ENCODE measurements at places on chromosomes 4 and X. TPM values are rescaled to one million over a fixed set of nuclear protein-coding genes. Genes with fewer than 3 reads are reported as not detected.

GRCh38 chrX:104641176-104641575, 75.2 kb downstream of the IL1RAPL2 start:
- DNase-seq: no peak

DNA sequence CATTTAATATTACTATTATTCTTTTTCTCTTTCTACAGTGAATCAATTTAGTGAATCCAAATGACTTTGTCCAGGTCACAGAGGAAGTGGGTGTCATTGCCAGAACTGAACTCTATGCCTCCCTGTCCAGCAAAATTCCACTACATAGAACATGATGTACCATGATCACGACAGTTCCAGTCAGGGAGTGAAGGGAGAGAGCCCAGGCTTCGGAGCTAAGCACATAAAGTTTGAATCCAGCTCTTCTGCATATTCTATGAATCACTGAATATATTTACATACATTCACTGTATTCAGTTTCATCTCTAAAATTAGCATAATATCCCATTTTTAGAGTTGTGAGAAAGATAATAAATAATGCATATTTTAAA, 17.4 kb downstream of the ARHGEF38 start:
- DNase-seq: no peak

DNA sequence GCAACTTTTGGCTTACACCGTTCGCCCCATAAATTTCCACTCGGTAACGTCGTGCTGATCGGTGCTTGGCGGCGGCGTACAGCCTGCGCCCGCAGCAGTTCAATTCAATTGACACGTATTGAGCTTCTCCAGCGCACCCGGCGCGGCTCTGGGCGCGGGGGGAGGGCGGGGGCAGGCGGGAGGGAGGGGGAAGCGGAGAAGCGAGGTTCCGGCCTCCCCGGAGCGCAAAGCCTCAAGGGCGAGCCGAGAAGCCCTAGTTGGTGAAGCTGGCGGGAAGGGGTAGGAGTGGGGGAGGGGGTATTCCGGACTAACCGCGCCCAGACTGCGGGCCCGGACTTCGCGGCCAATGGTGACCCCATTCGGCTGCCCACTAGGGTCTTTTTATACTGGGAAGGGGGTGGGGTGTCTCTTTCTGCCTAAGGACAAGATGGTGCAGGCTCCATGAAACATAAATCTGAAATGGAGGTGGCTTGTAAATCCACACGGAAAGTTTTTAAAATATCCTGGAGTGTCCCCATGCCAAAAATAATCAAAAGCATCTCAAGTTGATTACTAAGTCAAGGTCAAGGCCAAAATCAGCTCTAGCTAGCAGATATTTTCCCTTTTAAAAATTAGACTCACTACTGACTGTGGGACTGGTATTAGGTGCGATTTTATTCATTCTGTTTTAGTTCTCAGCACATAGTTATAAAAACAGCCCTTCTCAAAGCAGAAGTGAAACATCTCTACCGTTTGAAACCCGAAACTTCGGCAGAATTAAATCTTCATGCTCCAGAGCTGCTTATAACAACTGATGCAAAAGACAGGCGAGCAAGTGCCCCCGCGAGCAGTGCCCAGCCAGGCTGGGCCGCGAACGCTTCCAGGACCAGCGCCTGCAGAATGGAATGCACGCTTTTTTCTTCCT, 1.5 kb upstream of the BCOR start:
- peak; percentile 61 for DNase-seq

Gene CNKSR2
- total RNA-seq: not detected

DNA sequence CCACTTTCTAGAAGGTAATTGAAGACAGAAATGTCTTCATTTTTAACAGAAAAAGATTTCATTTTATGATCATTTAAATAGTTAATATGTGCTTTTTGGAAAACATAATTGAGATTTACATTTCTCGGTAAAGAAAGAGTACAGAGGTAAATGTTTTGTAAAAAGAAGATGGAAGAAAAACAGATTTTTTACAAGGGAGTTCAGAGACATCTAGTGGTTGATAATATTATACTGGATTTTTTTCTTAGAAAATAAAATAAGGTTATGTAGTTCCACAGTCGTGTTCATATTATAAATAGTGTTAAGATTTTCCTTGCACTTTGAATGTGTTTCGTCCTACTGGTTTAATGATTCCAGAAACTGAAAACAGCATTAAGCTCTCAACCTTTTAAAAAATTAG, 60.6 kb downstream of the SMARCA1 start:
- no peak for DNase-seq

- DNase-seq: no peak
These were observed 124.8 kb downstream of the ATG4A start for GRCh38 chrX:108216405-108216804.

- no peak for DNase-seq
These were observed 35.7 kb upstream of the CDS1 start for GRCh38 chr4:84547211-84547610.

- no peak for DNase-seq
These were observed 2.4 kb downstream of the CHST7 start for GRCh38 chrX:46575991-46576392.

- DNase-seq: no peak
These were observed 327.3 kb upstream of the ARX start for GRCh38 chrX:25343060-25343459.

DNA sequence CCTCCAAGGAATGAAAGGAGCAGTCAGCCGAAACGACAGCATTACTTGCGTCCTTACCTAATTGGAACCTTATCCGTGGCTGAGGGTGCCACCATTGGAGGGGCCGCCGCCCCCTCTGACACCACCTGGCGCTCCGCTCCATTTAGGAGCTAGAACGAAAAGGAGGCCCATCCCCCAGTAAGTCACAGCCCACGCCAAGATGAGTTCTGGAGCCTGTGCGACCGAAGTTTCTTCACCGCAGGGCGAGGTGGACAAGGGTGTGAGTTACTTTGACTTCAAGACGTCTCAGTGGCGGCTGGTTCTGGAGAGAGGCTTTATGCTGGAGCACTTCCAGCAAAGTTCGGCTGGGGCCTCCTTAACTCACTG, 729 bp upstream of the IRF2 start:
- DNase-seq: peak; percentile 55

DNA sequence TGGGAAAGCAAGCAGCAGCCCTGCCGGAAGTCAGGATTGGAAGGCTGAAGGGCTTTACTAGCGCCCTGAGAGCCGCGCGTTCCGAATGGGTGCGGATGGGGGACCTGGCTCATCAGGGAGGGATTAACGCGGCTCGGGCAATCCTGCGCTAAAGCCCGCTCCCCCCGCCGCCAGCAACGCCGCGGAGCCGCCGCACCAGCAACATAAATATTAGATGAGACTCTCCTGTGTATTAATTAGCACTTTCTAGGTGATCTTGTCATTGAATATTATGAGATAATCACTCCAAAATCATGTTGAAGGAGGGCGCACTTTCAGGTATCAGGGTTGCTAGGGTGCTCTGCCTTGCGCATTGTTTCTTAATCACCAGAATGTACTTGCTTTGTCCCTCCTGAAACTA, 357.2 kb upstream of the FAM241A start:
- DNase-seq: no peak

- DNase-seq: no peak
These were observed 555.1 kb upstream of the FRG1 start for GRCh38 chr4:189385579-189385978.

- no peak for DNase-seq
These were observed 475.2 kb downstream of the RPA4 start for GRCh38 chrX:97358941-97359340.

Gene RPL34
- 673 TPM for total RNA-seq

DNA sequence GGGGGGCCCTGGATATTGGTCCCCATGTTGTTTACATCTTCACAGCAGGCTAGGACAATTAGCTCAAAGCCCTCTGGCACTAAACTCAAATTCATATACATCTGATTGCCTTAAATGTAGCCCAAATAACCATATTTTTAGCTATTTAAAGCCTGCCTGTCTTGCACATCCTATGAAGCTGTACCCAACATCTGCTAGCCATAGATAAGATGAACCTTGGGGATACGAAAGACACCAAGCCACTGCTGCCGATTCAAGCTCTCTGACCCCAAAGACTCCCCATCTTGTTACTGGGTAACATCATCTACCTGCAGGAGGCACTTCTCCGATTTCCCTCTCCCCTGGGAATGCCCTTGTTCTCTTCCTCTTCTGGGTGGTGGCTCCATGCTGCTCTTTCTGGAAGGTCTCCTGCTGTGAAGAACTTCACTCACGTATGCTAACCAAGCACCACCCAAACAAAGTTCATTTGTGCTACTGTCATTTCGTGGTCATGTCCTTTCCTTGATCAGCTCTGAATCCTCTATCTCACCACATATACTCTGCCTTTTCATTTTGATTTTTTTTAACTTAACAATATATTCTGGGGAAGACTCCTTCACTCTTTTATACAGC, 107.7 kb upstream of the ATXN3L start:
- no peak for DNase-seq

- no peak for DNase-seq
These were observed 218.7 kb upstream of the TACR3 start for GRCh38 chr4:103938488-103938887.

Gene CLGN
- 3.6 TPM for total RNA-seq

Gene AASDH
- total RNA-seq: 8.4 TPM

Gene EXOC1L
- total RNA-seq: not detected

DNA sequence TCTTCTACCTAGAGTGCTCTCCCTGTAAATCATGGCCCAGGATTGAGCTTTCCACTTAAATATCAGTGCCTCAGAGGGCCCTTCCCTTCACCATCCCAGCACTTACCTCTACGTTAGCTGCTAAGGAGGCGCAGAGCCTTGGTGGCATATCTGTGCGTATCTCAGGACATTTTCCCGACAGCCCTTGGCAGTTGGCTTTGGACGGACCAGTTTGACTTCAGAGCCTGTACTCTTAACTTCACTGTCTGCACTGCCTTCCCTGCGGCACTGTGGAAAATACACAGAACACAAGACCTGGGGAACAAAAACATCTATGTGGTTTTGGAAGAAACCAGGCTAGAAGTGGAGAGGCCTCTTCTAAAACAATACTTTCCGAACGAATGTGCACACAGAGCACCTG, 2.4 kb downstream of the TADA2B start:
- no peak for DNase-seq
